ENCODE measurements at places on chromosomes 7 and 10. TPM values are rescaled to one million over a fixed set of nuclear protein-coding genes. Genes with fewer than 3 reads are reported as not detected.

- H3K27ac ChIP-seq, result no peak overlapping the region
- no peak for DNase-seq
- no peak overlapping the region for H3K4me3 ChIP-seq
- H3K27me3 ChIP-seq, result no peaks in the 10 kb centered on the region
- H3K36me3 ChIP-seq, result no peaks in the 10 kb centered on the region
Measured at GRCh38 chr7:66070222-66070621, 5.4 kb upstream of the ASL start.

DNA sequence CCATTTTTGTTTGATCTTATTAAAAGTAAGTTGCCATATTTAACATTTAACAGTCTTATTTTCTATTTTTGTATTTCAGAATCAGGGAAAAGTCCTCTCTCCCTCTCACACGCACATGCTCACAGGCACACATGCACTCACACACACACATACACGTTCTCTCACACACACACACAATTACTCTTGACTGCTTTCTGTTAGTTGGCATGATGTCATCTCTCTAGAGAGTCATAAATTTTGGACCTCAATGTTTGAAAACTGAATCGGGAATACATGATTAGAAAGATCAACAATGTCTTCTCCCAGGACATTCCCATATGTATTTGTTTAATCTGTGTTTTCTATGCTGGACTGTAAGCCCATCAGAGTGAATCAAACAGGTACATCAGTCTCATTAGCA, 165.7 kb upstream of the AHR start:
- H3K4me3 ChIP-seq, result no peak overlapping the region
- H3K27me3 ChIP-seq, result no peaks in the 10 kb centered on the region
- no peak for DNase-seq
- no peak overlapping the region for H3K27ac ChIP-seq
- no peaks in the 10 kb centered on the region for H3K4me1 ChIP-seq
- no peaks in the 10 kb centered on the region for H3K36me3 ChIP-seq

DNA sequence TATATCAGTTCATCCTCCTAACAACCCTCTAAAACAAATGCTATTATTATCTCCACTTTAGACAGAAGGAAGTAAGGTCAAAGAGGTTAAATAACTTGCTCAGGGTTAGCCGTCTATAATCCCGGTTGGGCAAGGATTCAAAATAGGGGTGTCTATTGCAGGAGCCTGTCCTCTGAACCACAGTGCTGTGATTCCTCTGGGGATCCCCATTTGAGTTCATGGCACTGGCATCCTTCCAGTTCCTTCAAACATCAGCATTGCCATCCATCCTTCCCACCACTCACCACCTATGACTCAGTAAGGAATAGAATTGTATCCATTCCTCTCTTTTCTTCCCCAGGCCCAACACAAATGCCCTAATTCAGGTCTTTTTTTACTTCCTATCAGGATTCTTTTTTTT, 25.6 kb downstream of the HPS6 start:
- H3K27me3 ChIP-seq, result no peaks in the 10 kb centered on the region
- DNase-seq, result no peak
- H3K27ac ChIP-seq, result no peak overlapping the region
- H3K36me3 ChIP-seq, result no peaks in the 10 kb centered on the region
- H3K4me1 ChIP-seq, result no peaks in the 10 kb centered on the region

GRCh38 chr10:34222359-34222758, 592.7 kb downstream of the PARD3 start:
- H3K27me3 ChIP-seq, result no peaks in the 10 kb centered on the region
- H3K4me3 ChIP-seq, result no peak overlapping the region
- no peak overlapping the region for H3K27ac ChIP-seq
- no peak for DNase-seq
- peaks cover under 1% of the 10 kb centered on the region for H3K4me1 ChIP-seq

Gene ANKRD61
- 1.5 TPM for total RNA-seq

Gene FEZF1
- total RNA-seq, result not detected

Data from ovary (tissue), 10 donors.